ENCODE measurements at places on chromosomes 4 and X.

DNA sequence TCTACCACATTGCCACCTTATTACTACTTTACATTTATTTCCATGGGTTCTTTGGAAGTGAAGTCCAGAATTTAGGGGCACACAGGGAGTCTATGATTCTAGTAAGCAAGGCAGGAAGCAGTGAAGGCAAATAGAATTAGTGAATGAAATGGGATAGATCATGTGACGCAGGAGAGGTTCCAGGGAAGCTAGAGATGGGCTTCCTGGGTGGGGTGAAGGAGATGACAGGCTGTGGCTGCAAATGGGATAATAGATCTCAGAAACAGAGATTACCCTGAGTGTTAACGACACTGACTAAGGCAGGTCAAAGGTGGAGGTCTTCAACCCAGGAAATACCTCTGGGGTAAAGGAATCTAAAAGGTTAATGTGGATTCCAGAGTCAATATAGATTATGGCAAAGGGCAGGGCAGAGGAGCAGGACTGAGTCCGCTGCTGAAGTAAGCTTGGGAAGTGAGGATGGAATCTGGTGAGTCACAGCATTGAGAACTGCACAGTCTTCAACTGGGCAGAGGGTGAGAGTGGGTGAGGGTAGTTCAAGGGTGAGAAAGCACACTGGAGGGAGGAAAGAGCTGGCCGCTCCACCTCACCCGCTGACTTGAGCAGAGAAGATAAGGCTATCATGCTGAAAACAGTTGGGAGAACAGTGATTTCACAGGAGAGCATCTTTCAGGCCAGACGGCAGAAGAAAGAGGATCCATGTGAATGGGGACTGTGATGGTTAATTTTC lies 70.8 kb downstream of the ANXA3 start:
- DNase-seq, result no peak

DNA sequence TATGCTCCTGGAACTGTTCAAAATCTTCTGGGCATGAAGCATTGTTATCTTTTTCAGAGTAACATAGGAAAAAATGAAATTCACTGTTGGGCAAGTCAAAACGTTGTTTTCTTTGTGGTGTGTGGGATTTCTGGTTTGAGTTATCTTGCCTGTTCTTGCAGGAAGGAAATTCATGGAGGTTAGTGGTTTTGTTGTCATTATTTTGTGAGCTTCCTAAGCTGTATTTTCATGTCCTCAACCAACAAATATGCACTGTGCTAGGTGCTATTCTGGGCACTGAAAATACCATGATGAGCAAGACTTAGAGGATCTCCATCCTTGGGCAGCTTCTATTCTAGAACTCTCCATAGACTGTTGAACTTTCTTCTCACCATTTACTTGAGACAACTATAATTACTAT lies 16.9 kb downstream of the SPINK2 start:
- no peak for DNase-seq

DNA sequence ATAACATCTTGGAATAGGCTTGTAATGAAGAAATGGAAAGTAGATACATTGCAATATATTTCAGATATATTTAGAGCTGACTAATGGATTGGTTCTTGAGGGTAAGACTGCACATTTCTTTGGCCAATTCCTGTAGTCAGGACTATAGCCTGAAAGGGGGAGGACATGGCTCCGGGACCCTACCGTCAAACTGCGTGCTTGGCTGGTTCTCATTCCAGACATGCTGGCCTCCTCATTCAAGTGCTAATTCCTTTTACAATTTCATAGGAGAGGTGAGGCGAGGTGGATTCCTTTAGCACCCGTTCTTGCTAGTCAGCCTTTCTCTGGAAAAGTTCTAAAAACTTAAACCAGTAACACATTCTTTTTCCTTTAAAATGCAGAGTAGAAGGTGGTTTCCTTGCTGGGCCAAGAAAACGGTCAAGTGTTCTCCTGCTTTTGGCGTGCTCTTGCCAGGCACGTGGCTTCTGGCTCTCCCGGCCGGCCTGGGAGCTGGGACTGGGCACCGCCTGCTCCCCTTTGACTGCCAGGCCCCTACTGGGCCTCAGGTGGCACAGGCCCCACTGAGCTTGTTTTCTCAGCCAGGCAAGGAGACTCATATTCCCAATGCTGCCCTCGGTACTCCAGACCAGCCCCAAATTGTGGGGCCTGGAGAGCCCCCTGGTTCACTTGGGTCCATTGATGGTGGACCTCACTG lies 167.2 kb downstream of the STK32B start:
- no peak for DNase-seq

DNA sequence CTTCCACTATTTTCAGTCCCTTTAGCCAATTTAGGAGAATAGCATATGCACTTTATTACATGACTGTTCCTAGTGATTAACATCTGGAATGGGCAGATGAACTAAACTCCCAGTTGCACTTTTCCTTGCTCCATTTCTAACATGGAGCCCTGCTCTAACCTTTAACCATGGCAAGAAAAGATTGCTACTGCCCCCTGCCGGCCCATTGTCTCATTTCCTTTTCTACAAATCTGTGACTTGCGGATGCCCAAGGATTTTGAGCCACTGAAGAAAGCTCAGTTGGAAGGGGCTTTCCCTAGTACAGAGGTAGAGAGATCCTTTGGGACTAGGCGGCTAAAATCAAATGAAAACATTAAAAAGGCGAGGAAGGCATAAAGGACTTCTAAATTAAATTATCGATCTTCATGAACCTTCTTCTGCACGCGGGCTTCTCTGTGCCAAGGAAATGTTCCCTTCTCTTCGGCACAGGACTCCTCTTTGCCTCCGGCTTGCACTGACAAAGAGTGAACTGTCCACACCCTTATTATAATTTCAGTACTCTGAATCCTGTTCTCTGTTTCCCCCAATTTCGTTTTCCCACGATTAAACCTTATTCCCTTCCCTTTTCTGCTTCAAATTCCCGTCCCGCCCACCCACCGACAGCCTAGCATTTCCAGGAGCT lies 577 bp upstream of the GLRA2 start:
- peak; percentile 8 for DNase-seq

- DNase-seq, result no peak
Observed at GRCh38 chr4:148076964-148077363, 345.1 kb downstream of the ARHGAP10 start.

GRCh38 chrX:7953446-7953845 lies 26.2 kb upstream of the PNPLA4 start:
- DNase-seq, result no peak
